ENCODE measurements at places on chromosomes 6 and 20. TPM values are rescaled to one million over a fixed set of nuclear protein-coding genes. Genes with fewer than 3 reads are reported as not detected.

TFB1M gene
- 15.0 TPM for total RNA-seq

CCN5 gene
- 533 TPM for total RNA-seq

CTSZ gene
- total RNA-seq = 280 TPM

ARG1 gene
- not detected for total RNA-seq

ASIP gene
- not detected for total RNA-seq
